Ammon's horn (tissue), 1 donor: ENCODE measurements at places on chromosomes 13 and 19.
A peak's percentile ranks its signal among the peaks of the same experiment; 100 is the strongest.

DNA sequence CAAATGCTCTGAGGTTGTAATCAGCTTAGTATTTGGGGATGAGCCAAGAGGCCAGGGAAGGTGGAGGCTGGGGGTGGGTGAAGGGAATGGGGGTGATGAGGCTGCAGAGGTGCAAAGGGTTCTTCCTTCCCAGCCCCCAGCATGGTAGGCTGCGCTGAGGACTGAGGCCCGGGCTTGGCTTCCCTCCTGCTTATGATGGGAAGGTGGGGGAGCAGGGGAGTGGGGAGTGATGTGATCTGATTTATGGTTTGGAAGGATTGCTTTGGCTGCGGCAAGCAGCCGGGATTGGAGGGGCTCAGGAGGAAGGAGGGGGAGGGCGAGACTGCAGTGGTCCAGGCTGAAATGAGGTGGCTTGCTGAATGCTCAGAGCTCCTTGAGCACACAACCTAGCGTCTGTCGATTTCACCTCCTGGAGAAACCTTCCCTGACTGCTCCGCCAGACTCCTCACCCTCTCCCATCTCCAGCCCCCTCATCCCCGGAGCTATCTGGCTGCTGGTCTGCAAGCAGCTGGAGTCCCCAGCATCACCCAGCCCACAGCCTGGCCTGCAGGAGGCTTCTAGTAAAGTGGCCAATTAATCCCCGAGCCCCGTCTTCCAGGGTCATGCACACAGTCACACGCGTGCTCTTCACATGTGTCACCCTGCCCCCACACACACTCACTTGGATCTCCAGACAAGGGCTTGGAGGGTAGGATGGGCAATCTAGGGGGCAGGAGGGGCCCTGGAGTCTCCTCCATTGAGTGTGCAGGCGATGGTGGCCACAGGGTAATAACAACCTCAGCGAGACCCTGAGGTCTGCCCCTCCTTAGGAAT, 757 bp upstream of the CLEC11A start:
- DNase-seq, result no peak

DNA sequence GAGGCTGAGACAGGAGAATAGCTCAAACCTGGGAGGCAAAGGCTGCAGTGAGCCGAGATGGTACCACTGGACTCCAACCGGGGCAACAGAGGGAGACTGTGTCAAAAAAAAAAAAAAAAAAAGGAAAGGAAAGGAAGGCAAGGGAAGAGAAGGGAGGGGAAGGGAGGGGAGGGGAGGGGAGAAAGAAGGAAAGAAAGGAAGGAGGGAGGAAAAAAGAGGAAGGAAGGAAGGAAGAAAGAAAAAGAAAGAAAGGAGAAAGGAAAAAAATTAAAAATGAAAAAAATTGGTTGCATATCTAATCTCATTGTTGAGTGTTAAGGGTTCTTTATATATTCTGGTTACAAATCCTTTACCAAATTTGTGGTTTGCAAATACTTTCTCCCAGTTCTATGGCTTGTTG, 45.7 kb downstream of the ACSBG2 start:
- no peak for DNase-seq

- peak; percentile 31 for DNase-seq
Observed at GRCh38 chr19:33345163-33345562, 28.3 kb upstream of the CEBPG start.

GRCh38 chr19:51726049-51726448, 2.3 kb upstream of the HAS1 start:
- peak; percentile 90 for DNase-seq

- DNase-seq, result peak; percentile 60
Observed at GRCh38 chr13:25286308-25286968, 850 bp downstream of the MTMR6 start.

GRCh38 chr13:73698859-73699258, 435.3 kb downstream of the KLF12 start:
- DNase-seq, result no peak

GRCh38 chr19:1223018-1223855, 14.6 kb downstream of the CBARP start:
- no peak for DNase-seq

- no peak for DNase-seq
Observed at GRCh38 chr19:1893791-1894190, 8.5 kb upstream of the ABHD17A start.

DNA sequence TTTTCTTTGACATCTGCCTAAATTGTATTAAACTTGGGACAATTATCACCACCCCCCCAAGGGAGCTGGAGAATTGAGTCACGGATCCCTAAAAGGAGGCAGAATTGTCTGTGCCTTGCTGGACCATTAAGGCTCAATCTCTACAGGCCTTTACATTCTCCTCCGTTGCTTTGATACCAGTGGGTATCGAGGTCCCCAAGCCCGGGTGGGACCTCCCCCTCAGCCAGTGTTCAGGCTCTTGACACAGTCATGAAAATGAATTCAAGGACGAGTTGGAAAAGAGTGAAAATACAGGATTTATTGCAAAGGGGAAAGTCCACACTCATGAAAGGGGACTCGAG, 5.6 kb downstream of the PPP1R15A start:
- DNase-seq, result no peak

DNA sequence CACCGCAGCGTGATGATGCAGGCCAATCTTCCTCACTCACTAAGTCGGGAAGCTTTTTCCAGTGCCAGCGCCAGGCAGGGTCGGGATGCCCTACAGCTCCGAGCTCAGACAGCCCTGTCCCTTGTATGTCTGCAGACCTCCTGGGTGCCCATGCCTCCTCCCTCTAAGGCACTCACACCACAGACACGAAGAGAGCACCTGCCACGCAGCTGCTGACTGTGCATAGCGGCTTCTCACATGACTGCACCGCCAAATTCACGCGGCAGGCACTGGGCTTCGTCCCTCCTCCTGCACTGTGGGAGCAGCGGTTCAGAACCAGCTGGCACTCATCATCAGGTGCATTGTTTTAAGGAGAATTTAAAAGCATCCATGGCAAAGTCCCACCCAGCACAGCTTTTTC, 88.1 kb downstream of the SLC7A1 start:
- DNase-seq, result no peak

DNA sequence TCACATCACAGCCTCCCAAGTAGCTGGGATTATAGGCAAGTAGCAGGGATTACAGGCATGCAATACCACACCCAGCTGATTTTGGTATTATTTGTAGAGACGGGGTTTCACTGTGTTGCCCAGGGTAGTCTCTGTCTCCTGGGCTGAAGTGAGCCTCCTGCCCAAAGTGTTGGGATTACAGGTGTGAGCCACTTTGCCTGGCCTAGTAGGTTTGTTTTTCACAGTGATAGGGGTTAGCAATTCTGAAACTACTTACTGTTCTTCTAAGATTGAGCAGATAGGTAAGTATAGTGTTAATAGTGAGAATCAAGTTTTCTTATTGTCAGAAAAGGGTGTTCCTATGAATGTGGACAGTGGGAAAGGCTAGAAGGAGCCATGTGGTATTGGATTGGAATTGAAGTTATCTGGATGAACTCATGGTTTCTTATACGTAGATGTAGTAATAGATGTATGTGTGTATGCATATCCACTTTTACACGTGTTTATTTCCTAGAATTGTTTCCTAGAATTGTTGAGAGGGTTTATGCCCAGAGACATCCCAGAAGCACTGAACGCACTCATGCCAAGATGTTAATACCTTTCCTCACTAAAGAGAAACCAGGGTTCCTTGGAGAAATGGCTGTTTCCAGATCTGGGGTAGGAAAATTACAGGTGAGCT, 49.1 kb downstream of the SAE1 start:
- no peak for DNase-seq

GRCh38 chr19:58181902-58182576, 822 bp upstream of the ZNF274 start:
- peak; percentile 24 for DNase-seq

- no peak for DNase-seq
Observed at GRCh38 chr13:109719962-109720646, 66.3 kb downstream of the IRS2 start.

DNA sequence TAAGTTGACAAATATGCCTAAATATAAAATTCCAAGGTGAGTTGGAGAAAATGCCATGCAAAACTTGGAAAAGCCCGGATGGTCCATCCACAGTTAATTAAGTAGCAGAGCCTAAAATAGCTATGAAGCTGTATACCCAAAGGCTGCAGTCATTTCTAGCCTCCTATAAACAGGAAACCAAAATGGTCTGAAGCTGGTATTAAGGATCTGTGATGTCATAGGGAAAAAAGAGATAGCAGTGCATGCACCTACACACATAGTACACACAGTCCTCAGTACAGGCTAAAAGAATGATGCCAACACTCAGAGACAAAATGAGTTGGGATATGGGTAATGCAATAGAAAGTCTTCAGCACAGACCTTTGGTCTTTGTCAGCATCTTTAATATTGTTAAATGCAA, 736.9 kb downstream of the EFNB2 start:
- DNase-seq, result no peak

DNA sequence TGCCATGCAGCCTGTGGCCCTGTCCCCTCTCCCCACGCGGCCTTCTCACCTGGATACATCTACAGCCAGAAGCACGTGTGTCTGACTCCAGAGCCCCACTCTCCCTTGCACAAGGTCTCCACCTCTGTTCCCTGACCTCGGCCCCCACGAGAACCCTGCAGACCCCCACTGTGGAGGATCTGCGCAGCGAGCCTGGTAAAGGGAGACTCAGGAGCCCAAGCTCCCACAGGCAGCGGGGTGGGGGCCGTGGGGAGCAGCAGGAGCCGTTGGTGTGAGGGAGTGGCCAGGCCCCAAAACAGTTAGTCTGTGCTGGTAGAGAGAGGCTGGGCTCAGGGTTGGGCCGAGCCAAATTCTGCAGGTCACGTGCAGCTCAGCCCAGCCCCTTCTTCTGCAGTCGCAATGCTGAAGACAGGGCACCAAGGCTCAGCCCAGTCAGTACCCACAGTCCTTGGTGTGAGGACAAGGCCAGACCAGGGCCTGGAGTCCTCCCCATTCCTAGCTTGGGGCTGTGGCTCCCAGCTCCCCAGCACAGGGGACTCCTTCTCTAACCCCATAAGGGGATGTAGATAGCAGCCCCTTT, 28.7 kb upstream of the SLC7A10 start:
- DNase-seq, result no peak

DNA sequence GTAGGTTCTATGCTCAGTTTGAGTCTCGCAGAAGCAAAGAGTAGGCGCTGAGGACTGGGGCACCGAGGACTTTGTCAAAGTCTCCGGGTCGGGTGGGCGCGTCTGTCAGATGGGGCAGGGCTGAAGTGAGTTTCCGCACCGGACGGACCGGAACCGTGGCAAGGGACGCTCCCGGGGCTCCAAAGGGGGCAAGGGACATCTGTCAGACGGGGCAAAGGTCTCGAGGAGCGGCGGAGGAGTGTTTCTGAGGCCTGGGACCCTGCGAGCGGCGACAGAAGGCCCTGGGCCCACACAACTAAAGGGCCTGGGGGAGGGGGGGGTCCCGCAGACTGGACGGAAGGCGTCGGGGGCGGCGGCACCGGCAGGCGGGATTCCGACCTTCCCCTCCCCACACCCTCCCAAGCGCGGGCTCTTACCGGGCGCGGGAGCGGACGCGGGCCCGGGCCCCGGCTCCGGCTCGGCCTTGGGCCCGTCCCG, 13.3 kb upstream of the AKAP8L start:
- no peak for DNase-seq

DNA sequence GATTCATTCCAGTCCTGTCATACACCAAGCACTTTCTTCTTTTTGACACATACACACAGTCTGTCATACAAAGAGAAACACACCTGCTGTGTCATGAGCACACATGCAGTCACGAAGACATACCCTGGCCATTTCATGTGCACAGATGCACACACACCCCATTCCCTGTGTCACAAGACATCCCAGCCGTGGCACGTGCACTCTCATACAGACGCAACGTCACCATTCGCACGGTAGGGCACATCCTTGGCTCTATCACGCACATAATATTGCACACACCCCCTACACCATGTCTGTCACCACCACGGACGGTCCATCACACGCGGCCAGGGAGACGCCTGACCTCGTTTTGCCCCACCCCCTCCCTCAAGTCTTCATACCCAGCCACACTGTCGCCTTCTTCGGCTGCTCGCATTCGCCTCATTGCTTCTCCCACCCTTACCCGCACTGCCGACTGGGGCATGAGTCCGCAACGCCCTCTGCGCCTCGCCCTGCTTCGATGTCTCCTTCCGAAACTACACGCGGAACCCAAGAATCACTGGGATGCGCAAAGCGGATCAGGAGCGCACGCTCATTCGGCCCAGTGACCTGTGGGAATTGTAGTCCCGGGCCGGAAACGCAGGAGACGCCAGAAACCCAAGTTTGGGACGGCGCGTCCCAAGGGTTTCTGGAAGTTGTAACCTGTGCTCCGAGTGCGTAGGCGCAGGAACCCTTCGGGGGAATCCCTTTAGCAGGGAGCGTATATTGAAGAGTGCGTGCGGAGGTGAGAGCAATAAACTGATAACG, 6.8 kb upstream of the ZNF283 start:
- peak; percentile 72 for DNase-seq

DNA sequence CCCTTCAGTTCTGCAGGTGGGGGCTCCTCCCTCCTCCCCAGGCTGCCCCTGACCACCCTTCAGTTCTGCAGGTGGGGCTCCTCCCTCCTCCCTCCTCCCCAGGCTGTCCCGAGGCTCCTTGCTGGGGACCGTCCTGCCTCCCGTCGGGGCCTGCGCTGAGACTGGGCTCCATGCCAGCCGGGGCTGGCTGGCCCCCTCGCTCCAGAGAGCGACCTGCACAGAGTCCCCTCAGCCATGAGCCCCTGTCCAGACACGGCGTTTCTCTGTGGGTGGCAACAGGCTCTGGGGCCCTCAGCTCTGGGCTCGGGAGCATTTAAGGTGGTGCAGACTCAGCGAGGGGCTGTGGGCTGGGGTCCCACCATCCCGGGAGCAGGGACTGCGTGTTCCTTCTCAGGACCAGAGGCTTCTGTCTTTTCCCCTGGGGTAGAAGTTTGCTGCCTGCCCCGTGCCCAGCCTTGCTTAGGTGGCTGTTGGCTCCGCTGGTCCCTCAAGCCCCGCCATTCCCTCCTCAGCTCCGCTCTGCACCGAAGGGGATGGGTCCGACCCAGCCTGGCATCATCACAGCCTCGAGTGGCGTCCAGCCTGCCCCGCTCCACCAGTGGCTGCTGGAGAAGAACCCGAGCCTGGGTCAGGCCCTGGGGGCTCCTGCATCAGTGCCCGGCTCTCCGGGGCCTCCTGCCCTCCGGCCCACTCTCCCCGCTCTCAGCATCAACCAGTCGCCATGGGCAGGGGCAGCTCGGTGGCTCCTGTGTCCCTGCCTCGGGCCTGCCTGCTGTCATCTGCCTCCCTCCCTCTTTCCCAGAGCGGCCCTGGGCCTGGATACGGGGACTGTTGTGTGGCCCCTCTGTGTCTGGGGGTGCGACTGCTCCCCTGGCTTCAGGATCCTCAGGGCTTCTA, 27.6 kb downstream of the CSNK1G2 start:
- DNase-seq, result no peak

DNA sequence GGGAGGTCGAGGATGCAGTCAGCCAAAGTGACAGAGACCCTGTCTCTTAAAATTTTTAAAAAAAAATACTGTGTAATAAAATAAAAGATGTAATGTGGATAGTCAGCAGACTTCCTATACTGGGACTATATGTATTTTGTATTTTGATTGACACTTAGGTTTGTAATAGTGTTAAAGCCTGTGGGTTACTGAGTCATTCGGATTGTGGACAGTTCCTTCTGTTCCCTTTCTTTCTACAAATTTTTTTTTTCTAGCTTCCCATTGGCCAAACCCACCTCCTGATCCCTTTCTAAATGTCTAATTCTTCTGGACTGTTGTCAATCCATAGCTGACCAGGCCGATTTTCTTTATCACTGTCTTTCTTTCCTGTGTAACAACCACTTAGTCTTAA, 108.0 kb downstream of the DNAJC3 start:
- no peak for DNase-seq
